ENCODE measurements at places on chromosomes 7 and 10.

DNA sequence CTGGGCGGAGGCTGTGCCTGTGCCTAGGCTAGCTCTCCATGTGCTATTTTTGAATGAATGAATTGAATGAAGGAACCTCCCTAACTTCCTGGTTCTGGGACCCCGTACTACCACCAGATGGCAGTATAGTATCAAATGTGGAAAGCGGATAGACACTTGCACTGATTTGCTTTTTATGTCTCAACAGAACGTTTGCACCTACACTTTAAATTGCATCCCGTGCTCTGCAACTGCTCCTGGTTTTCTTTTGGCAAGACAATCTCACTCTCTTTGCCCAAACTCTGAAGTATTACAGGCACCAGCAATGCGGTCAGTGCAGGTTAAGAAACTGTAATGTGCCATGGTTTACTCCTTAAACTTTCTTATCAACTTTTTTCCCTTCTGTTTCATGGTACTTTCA lies 6.5 kb downstream of the FZD8 start:
- DNase-seq: no peak

DNA sequence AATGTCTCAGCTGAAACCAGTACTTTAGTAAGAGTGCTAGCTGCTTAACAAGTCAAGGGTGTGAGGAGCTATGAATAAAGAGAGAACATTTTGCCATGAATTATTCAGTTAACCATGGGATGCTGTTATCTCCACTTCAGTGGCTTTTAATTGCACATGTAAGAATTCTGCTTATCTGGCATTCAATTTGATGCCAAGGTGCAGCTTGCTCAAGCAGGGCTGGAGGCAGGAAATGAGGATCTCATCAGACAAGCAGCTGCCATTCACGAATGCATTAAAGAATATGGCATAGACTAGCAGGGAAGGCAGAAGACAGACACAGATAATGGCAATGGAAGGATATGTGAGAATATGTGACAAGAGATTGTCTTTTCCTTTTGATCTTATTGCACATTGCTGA lies 697.8 kb downstream of the NRG3 start:
- DNase-seq: no peak

- no peak for DNase-seq
Observed at GRCh38 chr10:106440355-106440754, 724.2 kb downstream of the SORCS1 start.

DNA sequence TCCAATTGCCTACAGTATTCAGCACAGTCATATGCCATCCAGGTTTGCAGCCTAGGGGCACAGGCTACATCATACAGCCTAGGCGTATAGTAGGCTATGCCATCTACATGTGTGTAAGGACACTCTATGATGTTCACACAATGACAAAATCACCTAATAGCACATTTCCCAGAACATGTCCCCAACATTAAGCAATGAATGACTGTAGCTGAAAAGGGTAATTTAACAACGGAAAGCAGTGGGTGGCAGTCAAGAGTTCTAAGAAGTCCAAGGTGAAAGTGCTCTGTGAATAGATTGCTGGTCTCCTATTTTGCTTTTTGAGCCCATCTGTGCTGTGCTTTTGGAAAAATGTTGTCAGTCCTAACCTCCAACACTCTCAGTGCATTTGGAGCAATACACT lies 162.6 kb downstream of the KLF6 start:
- no peak for DNase-seq

GRCh38 chr7:37598824-37599223 lies 84.7 kb upstream of the GPR141 start:
- DNase-seq: no peak

GRCh38 chr10:70942725-70943124 lies 54.4 kb upstream of the PCBD1 start:
- DNase-seq: no peak

- DNase-seq: no peak
Observed at GRCh38 chr7:36208997-36209813, 56.2 kb downstream of the EEPD1 start.

- no peak for DNase-seq
Observed at GRCh38 chr7:117014673-117015133, 61.4 kb downstream of the ST7 start.

- DNase-seq: no peak
Observed at GRCh38 chr7:45599851-45600706, 25.9 kb downstream of the ADCY1 start.

DNA sequence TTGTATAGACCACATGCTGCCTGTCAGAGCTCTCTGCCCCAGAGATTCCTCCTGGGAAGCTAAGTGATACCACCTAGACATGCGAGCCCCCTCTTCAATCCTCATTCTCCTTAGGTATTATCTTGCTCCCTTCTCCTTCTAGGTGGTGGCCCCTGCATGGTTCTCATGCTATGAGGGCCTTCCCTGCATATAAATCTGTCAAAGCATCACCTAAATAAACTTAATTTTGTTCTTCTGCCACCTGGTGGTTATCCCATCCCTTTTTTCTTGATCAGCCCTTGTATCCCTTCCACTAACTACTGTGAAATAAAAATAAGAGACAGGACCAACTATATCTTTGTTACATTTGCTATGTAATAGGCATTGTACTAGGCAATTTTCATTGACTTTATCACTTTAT lies 242.1 kb downstream of the CDC14C start:
- no peak for DNase-seq

DNA sequence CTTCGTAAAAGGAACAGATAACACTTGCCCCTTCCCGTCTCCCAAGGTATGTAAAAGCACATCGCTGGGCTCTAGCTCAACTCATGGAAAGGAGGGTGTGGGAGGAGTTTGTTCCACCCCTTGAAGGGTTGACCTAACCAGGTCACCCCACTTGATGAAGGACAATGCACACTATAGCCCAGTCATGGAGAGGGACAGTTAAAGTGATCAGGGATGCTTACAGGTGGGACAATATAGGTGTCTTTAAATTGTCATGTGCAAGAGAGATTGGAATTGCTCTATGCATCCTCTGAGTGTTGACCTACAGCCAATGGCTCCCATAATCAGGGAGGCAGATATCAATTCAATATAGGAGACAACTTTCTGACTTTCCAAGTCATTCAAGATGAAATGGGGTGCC lies 448.2 kb downstream of the GRID1 start:
- no peak for DNase-seq

DNA sequence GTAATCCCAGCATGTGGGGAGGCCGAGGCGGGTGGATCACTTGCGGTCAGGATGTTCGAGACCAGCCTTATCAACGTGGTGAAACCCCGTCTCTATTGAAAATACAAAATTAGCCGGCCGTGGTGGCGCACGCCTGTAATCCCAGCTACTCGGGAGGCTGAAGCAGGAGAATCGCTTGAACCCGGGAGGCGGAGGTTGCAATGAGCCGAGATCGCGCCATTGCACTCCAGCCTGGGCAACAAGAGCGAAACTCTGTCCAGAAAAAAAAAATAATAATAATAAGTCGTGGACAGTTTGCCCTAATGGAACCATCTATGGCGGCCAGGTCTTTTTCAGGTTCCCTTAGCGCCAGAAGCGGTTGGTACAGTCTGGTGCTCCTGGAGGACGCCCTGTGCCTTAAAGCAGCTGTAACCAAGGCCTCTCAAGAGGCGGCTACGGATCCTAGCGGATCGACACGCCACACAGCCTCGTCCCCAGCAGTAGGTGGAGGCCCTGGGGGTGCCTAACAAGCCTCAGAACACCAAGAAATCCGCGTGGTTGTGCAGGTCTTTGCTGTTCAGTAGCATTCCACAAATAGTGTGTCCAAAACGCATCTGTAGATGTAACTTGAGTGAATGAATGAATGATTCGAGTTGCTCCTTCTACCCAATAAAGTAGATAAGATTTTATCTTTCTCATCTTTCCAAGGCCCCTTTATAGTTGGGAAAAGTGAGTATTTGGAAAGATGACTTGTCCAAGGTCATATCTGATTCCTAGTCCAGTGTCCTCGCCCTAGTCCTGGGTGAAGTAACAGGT lies 982 bp downstream of the PGAM1 start:
- no peak for DNase-seq

DNA sequence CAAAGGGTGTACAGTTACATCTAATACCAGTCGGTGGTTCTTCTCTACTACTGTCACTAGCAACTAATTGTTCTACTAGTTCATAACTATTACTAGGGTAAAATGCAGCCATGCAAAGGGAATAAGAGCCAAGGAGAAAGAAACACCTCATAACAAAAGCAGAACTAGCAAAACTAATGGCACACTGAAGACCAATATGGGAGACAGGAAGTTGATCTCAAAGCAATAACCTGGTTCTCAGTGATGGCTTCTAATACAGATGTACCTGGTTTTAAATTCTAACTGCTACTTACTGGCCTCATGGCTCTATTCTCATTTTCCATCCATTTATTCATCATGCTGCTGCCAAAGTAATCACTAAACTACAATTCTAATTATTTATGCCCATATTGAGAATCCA lies 170.3 kb downstream of the SEMA3E start:
- DNase-seq: no peak

DNA sequence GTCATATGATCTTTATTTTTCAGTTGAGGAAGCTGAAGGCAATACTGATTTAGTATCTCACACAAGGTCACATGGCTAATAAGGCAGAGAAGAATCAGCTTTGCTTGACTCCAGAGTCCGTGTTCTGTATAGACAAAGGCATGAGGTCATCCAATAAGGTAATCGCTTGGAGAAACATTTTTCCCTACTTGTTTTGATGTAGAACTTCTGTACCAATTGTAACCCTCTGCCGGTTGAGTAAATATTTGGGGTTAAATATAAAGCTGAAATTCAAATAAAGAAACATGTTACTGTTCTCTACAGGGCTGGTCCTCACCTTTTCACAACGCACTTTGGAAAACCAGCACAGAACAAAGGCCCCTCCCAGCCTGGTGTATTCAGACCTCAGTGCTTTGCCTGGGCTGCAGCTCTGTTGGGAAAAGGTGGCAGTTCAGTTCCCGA lies 83.0 kb upstream of the INSYN2A start:
- no peak for DNase-seq

- no peak for DNase-seq
Observed at GRCh38 chr10:13649844-13650520, 63.2 kb downstream of the PRPF18 start.

GRCh38 chr10:78913219-78914059 lies 155.3 kb upstream of the ZMIZ1 start:
- DNase-seq: no peak

- DNase-seq: no peak
Observed at GRCh38 chr10:121900443-121901174, 27.2 kb downstream of the ATE1 start.

- DNase-seq: no peak
Observed at GRCh38 chr7:89914711-89915110, 239.6 kb upstream of the STEAP1 start.

DNA sequence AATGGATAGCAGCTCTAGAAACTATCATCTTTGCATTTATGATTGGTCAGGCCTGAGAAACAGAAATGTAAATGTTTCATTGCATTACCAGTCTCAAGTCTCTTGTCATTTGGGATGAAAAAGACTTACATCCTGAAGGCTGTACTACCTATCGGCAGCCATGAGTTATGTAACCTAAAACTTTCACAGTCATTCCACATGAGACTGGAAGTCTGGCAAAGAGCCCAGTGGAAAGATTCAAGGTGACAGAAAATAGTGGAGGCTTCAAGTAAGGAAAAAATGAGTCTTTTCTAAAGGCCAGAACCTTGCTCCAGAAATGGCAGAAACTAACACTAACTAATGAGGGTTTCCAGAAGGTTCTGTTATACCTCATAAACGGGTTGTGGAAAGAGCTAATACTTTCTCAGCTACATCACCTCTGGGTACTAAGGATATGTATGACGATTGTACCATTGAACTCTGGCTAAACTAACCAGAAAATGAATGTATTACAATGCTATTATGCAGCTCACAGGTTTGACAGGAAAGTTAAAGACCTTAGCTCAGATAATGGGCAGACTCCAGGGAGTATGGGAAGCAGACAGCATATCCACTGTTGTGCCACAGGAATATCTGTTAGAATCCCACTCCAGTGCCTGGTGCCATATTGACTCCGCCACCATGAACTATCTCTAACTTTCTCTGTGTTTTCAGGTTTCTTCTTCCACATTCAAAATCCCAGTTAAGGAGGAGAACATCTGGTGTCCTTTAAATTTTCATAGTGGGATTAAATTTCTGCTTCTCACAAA lies 41.7 kb upstream of the DYNC1I1 start:
- DNase-seq: no peak

- no peak for DNase-seq
Observed at GRCh38 chr7:157472311-157473050, 135.7 kb downstream of the DNAJB6 start.

DNA sequence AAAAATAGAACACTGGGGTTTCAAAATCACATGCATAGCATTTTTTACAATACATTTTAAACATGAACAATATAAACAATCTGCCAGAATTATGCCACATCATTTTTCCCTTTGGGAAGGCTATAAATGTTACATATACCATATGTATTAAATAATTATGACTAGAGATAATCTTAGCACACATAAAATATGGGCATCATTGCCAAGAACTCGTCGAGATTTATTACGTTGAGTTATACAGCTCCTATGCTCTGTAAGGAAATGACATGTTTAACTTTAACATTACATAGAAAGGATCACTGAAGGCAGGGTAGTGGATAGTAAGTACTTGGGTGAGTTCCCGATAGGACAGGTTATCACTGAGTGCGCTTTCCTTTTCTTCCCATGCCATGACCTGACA lies 267.8 kb downstream of the PARD3 start:
- DNase-seq: no peak

GRCh38 chr10:77405771-77406241 lies 231.8 kb downstream of the KCNMA1 start:
- peak; percentile 8 for DNase-seq

DNA sequence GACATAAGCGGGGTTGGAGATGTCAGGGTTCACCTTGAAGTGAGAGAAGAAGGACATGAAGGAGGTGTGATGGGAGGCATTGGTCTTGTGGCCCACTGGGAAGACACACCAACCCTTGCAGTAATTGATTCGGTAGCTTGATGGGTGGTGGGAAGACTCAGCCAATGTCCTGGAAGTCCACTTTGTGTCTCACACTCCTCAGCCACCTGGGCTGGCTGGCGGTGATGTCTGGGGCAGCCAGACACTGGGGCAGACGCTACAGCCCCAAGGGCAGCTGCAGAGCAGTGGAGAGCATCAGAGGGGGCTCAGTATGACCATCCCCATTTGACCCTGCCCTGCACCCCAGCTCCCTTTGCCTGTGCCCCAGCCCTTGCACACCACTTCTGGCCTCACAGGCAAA lies 16.7 kb upstream of the DRGX start:
- no peak for DNase-seq

DNA sequence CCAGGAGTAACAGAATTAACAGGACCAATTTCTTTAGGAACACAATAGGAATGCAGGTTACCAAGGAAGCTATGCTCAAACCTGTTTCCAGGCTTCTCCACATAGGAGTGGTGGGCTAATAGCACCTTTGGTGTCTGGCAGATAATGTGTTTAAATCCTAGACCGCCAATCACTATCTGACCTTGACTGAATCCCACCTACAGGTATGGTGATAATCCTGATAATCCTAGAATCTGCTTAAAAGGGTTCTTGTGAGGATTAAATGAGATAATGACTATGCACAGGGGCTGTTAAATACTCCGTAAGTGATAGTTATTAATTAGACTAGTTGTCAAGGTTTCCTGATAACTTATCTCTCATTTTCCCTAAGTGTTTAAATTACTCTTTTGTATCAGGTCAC lies 81.2 kb downstream of the EPC1 start:
- DNase-seq: no peak

All from stimulated activated CD8-positive, alpha-beta memory T cell treated with anti-CD3 and anti-CD28 coated beads, Interleukin-12 subunit alpha, Interleukin-12 subunit beta, amount 100 ng/mL, for 4 hours (primary cell).